ENCODE measurements at places on chromosomes 4 and X.

- no peak for DNase-seq
Measured at GRCh38 chr4:169439244-169439643, 168.5 kb upstream of the SH3RF1 start.

DNA sequence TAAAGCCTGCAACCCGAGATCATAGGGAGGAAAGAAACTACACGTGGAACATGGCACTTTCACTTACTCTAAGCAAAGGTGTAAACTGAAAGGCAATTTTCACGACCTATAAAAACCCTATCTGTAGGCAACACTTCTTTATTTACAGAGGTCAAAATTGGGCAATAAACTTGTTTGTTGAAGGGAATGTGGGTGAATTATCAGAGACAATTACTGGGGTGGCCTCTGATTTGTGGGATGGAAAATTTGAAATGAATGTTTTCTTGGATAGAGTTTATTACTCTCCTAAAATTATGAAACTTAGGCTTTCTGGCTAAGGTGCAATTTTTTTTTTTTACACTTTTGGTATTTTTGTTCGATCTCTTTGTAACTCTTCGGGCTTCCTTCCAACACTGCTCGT is 734.1 kb upstream of the TENM3 start:
- DNase-seq: no peak

- no peak for DNase-seq
Measured at GRCh38 chr4:80215449-80216052, 18.2 kb downstream of the PRDM8 start.

DNA sequence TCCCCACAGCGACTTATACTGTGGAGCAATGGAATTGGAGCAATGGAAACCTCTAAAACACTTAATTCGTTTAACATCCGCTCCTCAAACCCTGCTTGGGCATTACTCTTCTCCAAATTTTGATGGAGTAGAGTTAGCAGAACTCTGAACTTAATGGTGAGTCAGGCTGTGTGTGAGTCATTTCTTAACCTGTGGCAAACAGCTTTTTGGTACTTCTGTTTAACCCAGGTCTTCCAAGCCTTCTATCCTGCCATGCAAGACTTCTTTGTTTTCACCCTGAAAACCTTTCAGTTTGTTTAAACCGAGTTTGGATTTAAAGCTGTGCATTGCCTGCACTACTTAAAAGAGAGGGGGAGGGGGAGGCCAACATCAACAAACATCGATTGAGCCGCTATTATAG is 3.6 kb upstream of the AMOT start:
- DNase-seq: no peak

GRCh38 chr4:93743022-93743421 is 85.5 kb upstream of the ATOH1 start:
- DNase-seq: no peak

- DNase-seq: no peak
Measured at GRCh38 chr4:152509595-152510225, 26.2 kb downstream of the FBXW7 start.

- peak; percentile 49 for DNase-seq
Measured at GRCh38 chrX:107673933-107674479, 45.7 kb downstream of the PRPS1 start.

DNA sequence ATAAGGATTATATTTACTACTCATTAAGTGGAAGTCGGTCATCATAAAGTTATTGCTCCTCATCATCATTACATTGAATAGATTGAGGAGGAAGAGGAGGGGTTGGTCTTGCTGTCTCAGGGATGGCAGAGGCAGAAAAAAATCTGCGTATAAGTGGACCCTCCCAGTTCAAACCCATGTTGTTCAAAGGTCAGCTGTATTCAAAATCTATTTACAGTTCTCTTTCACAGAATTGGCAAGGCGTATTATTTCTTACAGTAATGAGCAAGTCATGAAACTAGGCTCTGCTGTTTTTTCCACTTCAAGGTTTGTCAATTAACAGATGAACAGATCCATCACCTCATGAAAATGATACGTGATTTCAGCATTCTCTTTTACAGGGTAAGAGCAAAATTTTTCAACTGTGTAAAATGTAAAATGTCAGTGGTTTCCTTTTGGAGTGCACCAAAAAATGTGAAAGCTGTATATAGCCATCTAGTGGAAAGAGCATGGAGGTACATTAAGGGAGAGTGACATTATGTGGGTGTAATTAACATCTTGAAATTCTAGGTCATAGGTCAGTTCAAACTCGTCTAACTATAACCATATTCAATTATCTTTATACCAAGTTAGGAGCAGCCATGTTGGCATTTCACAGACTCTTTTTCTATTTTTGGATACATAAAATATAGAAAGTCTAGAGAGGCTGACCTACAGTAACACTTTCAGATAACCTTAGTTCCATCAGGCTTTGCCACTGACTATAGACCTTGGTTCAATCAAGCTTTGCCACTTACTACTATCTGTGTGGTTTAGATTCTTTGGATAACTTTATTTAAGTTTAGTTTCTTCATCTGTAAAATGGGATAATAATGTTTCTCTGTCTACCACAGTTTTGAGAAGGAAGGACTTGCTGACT is 30.1 kb downstream of the NEIL3 start:
- DNase-seq: no peak

GRCh38 chr4:3638080-3638795 is 106.0 kb upstream of the LRPAP1 start:
- DNase-seq: no peak

DNA sequence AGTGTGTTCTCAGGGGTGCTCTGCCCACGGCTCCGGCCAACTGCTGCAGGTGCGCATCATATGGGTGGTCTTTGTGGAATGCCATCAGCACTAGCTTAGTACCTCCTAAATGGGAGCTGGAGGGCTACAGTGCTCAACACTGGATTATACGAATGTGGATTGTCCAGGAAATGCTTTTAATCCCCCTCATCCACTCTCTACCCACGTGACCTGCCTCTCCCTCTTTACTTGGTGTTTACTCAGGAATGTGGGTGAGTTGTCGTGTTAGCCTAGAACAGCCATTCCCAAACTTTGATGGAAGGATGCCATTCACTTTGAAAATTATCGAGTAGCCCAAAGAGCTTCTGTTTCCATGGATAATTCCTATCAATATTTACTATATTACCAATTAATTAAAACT is 150.8 kb downstream of the PTTG2 start:
- no peak for DNase-seq

GRCh38 chrX:681989-682388 is 51.4 kb downstream of the SHOX start:
- no peak for DNase-seq

DNA sequence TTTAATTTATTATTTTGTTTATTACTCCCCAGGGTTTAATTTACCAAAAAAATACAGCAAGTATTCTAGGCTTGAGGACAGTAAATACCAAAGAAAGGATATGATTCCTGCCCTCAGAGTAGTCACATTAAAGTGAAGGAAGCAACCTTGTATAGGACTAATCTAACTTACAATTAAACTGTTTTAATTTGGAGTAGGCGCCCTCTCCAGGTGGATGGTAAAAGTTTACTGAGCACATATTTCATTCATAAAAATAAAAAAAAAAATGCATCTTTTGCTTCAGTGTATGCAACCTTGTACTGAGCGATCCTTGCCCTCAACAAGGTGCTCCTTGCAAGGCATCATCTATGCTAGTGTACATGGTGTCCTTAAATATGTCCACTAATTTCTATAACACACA is 72.0 kb upstream of the MAGEB16 start:
- no peak for DNase-seq

Measured in stimulated activated CD4-positive, alpha-beta T cell treated with anti-CD3 and anti-CD28 coated beads, Interleukin-1b, Interleukin-23, amount 100 ng/mL, for 1 hour (primary cell).